ENCODE measurements at places on chromosomes 1 and 21.

DNA sequence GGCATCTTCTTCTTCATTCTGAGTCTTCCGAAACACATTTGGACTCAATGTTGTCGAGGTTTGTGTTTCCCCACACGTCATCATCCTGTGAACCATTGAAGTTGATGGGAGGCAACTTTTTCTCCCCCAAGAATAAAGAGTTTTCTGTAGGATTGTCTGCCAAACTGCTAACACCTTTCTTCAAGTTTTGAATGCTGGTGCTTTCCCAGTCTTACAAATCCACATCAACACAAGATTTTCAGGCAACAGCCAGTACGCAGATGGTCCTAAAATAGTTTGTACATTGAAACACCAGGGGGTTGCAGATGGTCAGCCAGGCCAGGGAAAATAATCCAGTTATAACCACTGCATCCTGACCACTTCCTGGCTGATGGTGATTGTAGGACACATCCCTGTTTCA, 187.9 kb downstream of the DISC1 start:
- DNase-seq, result no peak

GRCh38 chr1:23286401-23286800, 57.7 kb downstream of the HNRNPR start:
- no peak for DNase-seq

GRCh38 chr1:94422115-94422820, 4.1 kb downstream of the ABCD3 start:
- DNase-seq, result no peak

DNA sequence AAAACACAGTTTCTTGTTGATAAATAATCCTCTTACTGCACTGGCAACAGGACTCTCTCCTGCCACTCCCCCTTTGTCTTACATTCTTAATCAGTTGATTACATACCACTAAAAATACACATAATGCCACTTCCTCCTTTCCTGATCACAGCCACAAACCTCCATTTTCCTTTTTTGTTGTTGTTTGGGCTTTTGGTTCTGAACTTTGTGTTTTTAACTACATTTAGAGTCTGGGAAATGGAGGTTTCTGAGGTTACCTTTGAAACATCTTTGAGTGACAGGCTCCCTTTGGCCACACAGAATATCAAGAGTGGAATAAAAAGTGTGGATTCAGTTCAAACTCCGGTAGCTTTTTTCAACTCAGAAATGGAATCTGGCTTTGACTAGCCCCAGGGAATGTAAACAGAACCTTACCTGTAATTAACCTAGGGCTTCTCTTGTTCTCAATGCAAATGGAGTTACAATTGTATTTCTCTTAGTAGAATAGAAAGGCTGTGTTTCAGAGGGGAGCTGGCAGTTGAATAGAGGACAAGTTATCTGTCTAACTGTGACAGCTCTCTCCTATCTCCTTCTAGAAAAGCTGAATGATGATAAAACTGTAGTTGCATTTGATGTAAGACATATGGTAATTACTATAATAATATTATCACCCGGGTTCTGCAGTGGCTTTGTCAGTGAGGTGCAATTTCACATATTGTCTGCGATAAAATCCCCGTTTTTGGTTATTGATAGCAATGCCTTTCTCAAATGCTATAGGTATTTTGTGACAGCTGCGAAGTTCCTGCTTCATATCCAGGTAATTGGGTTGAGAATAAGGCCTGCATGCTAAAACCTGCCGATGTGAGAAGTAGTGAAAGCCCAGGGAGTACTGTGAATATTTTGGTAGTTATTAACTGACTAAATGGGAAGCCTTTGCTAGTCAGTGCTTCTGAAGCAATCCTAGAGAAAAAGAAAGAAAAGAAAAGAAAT, 66.9 kb downstream of the ST6GALNAC5 start:
- DNase-seq, result no peak

DNA sequence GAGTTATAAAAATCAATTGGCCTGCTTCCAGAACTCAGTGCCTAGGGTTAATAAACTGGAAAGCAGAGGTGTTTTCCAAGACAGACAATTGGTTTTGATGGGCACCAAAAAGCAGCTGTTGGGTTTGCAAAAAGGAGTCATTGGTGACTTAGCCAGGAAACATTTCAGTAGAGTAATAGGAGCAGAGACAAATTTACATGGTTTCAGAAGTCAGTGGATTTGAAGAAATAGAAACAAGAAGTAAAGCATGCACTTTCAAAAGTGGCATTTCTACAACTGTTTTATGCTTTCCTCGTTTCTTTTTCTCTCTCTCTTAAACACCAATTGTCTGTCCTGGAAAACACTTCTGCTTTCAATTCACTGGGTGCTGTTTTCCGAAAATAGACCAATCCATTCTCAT, 87.8 kb downstream of the GLUL start:
- DNase-seq, result no peak

DNA sequence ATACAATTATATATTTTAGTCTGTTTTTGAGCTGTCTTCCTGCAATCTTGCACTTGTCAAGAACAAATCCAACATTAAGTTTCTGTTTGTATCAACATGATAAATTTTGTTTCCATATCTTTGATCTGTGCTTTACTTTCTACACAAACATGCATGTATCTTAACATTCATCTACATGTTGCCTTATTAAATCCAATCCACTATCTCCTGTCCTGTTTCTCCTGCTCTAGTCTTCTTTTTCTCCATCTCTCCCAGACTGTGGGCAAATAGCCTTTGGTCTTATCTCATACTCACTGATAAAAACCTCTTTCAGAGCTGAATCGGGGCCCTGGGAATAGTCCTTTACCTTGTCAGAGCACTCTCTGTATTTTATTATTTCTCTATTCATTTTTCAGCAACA, 101.3 kb downstream of the PLPPR4 start:
- no peak for DNase-seq

DNA sequence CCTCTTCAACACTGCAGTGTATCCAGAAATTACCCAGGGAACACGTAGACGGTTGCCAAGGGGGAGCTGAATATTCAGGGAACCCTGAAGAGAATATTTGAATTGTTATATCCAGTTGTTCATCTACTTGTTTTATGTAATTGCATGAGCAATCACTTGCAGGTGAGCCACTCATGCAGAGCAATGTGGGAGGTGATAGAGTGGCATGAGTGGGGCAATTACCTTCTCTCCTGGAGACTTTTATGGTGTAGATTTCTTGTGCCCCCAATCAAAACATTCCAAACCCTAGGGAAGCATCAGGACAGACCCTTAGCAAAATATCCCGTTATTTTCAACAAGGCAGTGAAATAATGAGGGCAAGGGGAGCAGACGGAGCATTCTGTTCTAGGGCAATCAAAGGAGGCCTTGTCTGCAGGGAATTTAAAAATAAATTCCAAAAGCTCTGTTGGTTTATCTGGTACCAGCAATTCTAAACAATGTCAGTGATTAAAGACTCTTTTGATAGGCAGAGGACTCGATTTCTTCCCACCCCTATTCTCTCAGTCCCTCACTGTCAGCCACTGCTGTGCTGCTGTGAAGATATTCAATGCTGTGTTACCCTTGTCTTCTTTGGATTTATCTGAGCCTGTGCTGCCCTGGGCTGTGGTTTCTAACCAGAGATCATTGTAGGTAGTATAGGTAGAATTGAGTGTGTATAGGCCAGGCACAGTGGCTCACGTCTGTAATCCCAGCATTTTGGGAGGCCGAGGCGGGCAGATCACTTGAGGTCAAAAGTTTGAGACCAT, 180.2 kb upstream of the MAP1LC3C start:
- no peak for DNase-seq

GRCh38 chr1:52150946-52151345, 9.1 kb downstream of the ZFYVE9 start:
- DNase-seq, result no peak
